ENCODE measurements at places on chromosomes 2 and 18. TPM values are rescaled to one million over a fixed set of nuclear protein-coding genes. Genes with fewer than 3 reads are reported as not detected.

C2orf81 gene
- total RNA-seq, result 0.17 TPM

IL36B gene
- total RNA-seq, result not detected

POTEJ gene
- total RNA-seq, result 0.47 TPM

ANKRD30BL gene
- not detected for total RNA-seq

SOCS6 gene
- 42.3 TPM for total RNA-seq

CHRNA1 gene
- total RNA-seq, result 0.51 TPM

ABCG5 gene
- not detected for total RNA-seq

CDKL4 gene
- total RNA-seq, result 0.51 TPM

DSG4 gene
- not detected for total RNA-seq

FIGN gene
- 0.23 TPM for total RNA-seq

KLF7 gene
- 20.7 TPM for total RNA-seq

ACTG2 gene
- not detected for total RNA-seq

FOXI3 gene
- total RNA-seq, result not detected

Data from dermis blood vessel endothelial cell (primary cell).